ENCODE measurements at places on chromosomes 3 and 15.

- no peak for DNase-seq
These were observed 33.9 kb downstream of the FSTL1 start for GRCh38 chr3:120416868-120417267.

- no peak for DNase-seq
These were observed 141.4 kb downstream of the VPS8 start for GRCh38 chr3:184953401-184953800.

GRCh38 chr3:182618981-182619591 lies 174.2 kb upstream of the ATP11B start:
- DNase-seq = no peak

DNA sequence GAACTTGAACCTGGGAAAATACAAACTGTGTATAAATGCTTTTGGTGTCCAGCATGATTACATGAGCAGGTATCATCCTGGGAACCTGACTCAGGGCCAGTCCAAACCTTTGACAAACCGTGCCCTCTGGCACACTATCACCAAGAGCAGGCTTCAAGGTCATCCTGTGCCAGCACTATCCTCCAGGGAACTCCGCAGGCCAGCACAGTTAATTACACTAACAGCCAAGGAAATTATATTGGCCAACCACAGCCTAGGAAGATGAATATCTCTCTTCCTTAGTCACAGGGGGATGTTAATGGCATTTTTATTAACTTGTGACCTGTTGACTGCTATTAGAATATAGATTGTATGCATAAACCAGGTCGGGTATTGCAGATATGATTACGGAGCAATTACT lies 262.0 kb downstream of the TUSC7 start:
- DNase-seq = peak; percentile 21

All from glutamatergic neuron (in vitro differentiated cells).